ENCODE measurements at places on chromosomes 3 and 15.

GRCh38 chr3:20027136-20027535, 13.1 kb upstream of the KAT2B start:
- DNase-seq = no peak

DNA sequence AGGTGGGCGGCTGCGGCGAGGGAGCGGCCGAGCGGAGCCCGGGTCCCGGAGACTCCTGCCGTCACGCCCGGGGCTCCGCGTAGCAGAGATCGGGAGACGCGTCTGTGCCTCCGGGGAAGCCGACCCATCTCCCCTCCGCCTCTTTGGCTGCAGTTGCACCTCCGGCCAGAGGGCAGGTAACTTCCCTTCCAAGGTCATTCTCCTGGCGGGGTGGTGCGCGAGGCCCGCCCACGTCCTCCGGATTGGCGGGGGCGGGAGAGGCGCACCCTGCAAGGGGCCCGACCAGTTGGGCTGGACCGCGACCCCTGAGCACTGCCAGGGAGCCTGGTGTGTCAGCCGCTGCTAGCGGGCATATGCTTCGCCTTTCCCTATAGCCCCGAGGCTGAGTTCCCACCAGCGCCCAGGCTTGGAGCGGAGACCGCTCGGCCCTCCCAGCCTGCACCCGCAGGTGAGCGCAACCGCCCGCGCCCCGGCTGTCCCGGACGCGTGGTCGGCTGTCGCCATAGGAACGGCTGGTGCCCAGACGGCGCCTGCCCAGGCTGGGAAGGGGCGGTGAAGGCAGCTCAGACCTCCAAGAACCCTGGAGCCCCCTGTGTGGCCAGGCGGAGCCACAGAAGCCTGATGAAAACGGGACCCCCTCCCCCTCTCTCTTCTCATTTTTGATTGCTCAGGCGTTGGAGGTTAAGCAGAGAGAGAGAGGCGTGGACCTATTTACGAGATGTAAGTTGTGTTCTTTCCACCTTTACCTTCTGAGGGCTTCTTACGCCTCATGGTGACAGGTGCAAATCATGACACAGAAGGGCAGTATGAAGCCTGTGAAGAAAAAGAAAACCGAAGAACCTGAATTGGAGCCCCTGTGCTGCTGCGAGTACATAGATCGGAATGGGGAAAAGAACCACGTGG, 453 bp downstream of the ZDHHC23 start:
- peak; percentile 25 for DNase-seq

- no peak for DNase-seq
Measured at GRCh38 chr3:62332835-62333244, 40.5 kb downstream of the FEZF2 start.

- no peak for DNase-seq
Measured at GRCh38 chr3:25046911-25047771, 380.9 kb upstream of the RARB start.

GRCh38 chr3:108328821-108329486, 32.6 kb downstream of the HHLA2 start:
- no peak for DNase-seq

DNA sequence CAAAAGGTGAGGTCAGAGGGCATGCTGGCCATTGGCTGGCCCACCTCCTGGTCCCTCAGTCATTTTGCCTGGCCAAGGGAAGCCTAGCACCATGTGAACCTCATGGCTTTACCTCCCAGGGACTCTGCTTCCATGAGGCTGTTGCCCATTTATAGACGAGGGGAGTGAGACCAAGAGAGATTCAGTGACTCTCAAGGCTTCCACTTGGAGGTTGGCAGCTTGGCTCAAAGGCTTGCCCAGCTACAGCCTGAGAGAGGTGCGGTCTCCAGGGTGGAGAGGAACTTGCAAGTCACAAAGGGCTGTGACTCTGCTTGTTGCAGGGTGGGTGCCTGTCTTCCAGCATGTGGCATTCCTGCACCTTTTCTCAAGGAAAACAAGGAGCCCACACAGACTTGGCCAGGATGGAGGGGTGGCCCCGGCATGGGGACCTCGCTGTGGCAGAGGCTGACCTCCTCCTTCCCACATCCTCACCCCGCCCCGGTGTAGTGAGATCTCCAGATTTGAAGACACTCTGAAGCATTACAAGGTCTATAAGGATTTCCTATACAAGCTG, 24.5 kb downstream of the CFAP100 start:
- DNase-seq = no peak

GRCh38 chr15:85482894-85483293, 102.5 kb downstream of the AKAP13 start:
- DNase-seq = no peak

- DNase-seq = no peak
Measured at GRCh38 chr3:194087280-194087679, 48.7 kb upstream of the HES1 start.

DNA sequence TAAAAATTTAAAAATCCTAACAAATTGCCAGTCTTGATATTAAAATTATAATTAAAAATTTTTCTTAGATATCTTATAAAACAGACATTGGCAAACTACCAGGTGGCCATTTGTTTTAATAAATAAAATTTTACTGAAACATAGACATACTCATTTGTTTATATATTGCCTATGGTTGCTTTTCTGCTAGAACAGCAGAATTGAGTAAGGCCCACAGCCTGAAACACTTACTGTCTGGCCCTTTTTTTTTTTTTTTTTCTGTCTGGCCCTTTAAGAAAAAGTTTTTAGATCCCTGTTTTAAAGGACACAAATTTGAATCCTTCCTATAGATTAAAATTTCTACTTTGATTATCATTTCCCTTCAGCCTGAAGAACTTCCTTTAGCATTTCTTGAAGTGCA, 60.5 kb upstream of the CTDSPL2 start:
- DNase-seq = no peak

DNA sequence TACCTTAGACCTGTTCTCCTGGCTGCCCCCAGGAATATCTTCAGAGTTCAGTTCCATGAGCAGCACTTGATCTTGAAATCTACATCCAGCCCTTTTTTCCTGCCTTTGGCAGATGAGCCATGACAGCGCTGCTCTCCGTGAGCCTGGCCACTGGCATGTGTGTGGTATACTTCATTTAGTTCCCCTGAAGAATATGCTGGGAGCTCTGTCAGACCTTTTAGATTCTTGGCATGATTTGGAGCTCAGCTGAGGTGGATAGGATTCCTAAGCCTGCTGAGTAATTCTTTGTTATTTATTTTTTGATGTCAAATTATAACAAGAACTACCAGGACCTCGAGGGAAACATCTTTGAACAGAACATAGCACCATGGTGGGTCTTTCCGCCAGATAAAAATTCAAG, 121.7 kb downstream of the EDEM1 start:
- no peak for DNase-seq

- no peak for DNase-seq
Measured at GRCh38 chr3:72560846-72561675, 287.2 kb downstream of the SHQ1 start.

DNA sequence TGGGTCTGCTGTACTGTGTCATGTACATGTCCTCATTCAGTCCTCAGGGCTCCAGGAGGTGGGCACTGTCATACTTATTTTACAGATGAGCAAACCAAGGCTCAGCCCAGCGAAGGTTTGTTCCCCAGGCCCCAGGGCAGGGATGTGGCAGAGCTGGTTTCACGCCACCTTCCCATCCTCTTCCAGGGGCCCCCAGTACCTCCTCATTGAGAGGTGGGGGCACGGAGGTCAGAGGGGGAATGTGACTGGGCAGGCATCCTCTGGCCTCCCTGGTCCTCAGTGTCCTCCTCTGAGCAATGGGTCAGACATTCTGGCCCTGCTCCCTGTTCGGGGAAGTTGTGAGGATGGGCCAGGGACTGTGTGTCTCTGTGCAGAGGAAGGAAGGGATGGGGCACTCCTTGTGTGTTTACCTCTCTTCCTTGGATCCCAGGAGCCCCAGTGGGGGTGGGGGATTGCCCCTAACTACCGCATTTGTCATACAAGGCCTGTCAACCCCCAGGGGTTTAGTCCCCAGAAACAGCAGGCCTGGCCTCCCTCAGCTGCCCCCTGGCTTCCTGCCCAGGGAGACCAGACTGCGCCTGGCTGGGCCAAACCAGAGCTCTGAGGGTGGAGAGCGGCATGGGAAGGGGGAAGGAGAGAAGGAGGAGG, 65.9 kb upstream of the LCTL start:
- no peak for DNase-seq
